ENCODE measurements at places on chromosomes 6 and 20.

GRCh38 chr6:88458662-88459061 lies 292.5 kb upstream of the CNR1 start:
- no peak for DNase-seq

DNA sequence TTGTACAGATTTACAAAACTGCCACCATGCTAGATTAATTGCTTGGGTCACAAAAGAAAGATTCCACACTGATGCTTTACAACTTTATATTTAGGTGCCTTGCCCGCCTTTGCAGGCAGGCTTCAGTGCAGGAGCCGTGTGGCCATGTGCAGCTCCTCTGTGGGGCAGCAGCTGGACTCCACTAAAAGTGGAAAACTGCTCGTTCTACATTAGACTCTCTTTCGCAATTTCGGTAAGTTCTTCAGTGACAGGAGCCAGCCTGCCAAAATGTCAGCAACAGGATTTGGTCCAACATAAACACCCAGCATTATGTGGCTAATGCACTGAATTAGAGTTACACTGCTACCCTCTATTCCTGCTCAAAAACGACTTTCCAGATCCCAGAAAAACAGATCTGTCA lies 174.4 kb upstream of the KCNK16 start:
- peak; percentile 41 for DNase-seq

DNA sequence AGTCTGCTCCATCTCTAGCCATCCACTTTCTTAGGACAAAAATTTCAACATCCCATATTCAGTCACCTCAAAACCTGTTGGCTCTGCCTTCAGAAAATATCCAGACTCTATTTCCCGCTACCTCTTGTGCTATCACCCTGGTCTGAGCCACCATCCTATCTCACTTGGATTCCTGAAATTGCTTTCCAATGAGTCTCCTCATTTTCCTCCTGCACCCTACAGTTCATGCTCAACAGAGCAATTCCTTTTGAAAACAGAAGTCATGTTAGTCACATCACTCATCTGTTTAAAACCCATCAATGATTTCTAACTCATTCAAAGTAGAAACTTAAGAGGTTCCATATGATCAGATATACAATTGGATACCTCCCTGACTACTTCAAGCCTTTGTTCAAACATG lies 229.9 kb downstream of the ADGRG6 start:
- no peak for DNase-seq

DNA sequence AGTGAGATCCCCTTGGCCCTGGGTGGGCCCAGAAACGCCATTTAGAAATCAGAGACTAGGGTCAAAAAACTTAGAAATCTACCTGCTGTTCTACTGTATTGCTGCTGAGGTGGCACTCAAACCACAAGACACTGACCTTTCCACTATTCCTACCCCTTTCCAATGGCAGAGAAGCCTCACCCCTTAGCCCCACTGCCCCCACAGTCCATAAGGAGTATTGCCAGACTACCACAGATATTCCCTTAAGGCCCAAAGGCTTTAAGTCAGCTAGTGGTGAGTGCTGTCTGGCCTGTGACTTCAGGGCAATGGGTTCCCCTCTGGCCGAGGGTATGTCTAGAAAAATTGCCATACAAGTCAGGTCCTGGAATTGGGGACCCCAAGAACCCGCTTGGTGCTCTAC lies 656.1 kb downstream of the COL12A1 start:
- no peak for DNase-seq

DNA sequence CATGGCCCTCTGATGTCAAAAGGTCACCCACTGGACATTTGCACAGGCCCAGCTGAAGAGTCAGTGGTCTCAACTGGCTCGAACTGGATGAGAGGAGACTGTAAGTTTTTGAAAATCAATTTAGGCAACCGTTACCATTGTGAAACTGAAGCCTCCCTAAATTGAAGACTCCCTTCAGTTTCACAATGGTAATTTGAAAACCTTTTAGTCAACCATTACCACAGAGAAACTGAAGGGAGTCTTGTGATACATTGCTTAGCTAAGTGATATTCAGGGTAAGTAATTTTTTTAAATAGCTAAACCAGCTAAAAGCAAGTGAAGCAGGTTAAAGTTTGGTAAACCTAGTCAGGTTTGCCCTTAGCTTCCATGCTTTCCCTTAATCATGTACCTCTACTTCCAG lies 197.3 kb upstream of the NT5E start:
- DNase-seq: no peak

DNA sequence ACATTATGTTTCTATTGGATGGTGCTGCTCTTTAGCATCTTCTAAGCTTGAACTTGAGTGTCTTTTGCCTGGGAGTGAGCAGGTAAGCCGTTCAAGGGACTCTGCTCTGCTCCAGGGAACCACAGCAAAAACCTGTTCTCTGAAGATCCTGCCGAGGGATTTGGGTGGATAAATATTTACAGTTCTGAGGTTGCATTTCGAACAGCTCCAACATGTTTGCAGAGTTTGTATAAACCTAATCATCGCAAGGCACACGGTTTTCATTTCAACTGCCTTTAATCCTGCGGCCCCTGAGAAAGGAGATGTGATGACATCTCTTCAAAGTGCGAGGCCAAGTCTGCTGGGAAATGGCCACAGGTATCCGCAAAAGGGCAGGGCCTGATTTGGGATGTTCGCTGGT lies 293.4 kb downstream of the TFAP2C start:
- DNase-seq: no peak

DNA sequence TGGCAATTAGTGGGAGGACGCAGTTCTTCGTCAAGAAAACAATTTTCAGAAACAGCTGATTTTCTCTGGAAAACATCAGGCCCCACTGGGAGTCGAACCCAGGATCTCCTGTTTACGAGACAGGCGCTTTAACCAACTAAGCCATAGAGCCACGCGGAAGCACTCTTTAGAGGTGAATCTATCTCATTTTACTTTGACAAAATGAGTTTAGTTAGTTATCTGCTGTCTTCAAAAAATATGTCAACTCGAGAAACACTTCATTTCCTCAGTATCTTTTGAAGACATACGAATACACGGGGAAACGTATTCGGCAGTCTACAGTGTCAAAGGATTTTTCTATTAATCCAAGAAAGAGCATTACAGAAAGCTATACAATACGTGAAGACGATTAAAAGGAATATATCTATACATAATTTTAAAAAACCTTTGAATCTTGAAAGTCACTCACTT lies 26.7 kb downstream of the GPX6 start:
- DNase-seq: peak; percentile 56

DNA sequence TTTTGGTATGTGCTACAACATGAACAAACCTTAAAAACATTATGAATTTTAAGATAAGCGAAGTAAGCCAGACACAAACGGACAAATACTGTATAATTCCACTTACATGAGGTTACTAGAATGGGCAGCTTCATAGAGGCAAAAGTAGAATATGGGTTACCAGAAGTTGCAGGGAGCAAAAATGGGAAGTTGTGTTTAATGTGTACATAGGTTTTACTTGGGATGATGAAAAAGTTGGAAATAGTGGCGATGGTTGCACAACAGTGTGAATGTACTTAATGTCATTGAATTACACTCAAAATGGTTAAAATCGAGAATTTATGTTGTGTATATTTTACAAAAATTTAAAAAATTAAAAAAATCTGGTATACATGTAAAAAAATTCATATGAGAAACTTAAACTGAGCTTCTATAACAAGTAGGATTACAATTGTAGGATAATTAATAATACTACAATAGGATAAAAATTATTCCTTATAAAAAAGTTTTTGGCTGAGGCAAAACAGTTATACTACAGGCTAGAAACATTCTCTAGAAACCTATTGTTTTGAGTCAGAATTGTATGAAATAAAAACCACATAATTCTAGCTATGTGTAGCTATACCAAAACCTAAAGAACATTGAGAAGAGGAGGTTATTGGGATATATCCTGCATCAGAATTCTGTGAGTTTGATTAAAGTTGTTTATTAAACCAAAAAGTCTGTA lies 24.8 kb upstream of the DYNLRB1 start:
- DNase-seq: no peak

GRCh38 chr20:57717797-57718196 lies 8.0 kb upstream of the PMEPA1 start:
- peak; percentile 52 for DNase-seq

GRCh38 chr20:4603724-4604123 lies 118.0 kb upstream of the PRND start:
- peak; percentile 33 for DNase-seq

DNA sequence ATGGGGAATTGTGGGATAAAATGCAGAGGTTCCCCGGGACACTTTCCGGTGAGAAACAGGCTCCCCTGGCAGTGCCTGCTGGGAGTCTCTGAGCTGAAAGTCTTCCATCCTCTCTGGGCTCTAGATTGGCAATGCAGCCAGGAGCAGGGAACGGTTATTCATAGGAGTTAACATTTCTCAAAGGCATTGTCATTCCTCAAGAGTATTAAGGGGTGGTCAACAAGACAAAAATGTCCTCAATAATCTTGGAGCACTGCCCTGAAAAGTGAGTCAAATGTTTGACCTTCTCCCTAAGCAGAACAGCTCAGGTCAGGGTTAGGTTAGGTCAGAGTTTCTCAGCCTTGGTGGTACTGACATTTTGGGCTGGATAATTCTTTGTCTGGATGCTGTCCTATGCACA lies 13.2 kb downstream of the BPIFB1 start:
- DNase-seq: peak; percentile 45

DNA sequence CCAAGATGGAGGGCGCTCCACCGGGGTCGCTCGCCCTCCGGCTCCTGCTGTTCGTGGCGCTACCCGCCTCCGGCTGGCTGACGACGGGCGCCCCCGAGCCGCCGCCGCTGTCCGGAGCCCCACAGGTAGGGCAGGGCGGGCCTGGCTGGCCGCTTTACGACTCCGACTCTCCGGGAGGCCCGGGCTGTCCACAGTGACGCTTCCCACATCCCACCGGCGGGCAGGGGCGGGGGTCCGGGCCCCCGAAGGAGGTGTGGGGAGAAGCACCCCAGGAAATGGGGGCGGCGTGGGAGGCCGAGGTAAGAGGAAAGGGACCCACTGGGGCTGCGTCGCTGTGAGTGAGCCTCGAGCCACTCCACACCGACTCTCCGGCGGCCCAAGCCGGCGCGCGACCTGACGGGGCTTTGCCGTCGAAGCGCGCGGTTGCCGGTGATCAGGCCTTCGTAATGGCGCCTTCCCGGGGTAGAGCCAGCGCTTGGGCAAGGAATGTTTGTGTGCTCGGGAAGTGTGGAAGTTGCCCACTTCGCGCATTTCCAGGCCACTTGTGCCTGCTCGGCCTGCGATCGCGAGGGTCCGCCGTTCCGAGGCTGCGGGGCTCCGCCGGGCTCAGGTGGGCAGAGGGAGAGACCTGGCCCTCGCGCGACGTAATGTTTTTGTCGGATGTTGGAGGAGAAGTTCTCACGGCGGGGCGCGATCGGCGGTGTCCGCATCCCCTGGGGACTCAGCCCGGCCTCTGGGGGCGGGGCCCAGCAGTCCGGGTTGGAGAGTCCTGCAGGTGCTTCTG lies 427 bp downstream of the GINM1 start:
- peak; percentile 50 for DNase-seq

DNA sequence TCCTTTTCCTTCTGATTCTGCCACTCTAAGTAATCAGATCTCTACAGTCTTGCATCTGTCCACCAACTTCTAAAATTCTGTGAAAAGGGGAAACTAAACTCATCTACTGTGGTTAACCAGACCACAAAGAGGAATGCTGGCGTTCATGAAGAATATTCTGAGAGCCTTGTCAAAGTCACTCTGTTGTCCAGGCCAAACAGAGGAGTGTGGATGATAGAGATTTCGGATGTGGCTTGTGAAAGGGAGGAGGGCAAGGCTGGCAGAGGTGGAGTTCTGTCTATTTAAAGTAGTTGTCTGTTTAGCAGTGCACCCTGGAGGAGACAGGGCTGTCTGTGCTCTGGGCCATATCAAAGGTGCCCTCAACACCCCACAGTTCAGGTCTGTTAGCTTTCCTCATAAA lies 33.9 kb downstream of the CCN2 start:
- no peak for DNase-seq

GRCh38 chr6:106745824-106746582 lies 116.6 kb downstream of the QRSL1 start:
- DNase-seq: no peak

DNA sequence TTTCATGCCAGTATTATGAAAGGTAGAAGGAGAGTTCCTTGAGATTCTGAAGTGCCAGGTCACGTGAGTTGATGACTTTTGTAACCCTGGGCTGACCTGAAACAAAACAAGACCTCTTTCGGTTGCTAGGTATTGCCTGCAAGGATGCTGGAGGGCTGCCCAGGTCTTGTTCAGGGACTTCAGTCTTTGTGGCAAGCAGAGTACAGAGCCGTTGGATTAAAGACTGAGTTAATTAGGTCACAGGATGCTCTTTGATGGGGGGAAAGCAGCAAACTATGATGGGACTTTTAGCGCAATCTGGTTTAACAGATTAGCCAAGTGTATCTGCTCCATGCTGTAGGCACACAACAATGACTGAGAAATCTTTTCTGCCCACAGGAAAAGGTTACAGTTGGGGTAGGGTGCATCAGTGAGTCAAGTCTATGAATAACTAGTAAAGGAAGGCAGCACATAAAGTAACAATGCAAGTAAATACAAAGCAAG lies 12.8 kb upstream of the ELOVL5 start:
- DNase-seq: no peak

GRCh38 chr6:88890860-88891845 lies 72.3 kb downstream of the RNGTT start:
- DNase-seq: no peak

DNA sequence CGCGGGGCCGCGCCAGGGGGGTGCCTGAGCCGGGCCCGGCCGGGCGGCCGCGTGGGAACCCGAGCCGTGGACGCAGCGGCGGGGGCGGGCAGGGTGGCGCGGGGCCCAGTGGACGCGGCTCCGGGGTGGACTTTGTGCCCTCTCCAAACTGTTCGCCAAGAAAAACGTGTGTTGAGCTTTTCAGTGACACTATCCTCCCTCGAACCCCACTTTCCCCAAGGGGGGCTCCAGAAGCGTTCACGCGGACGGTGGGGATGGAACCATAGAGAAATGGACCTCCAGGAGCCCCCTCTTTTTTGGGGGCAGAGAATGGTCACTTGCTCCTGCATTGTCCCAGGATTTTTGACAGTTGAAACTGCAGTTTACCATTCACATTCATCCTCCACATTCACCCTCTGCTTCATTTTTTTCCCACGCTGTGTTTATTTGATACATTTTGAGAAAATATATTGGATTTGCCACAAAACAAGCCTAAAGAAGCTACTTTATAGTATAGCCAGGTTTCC lies 2.9 kb upstream of the HIVEP1 start:
- DNase-seq: no peak

DNA sequence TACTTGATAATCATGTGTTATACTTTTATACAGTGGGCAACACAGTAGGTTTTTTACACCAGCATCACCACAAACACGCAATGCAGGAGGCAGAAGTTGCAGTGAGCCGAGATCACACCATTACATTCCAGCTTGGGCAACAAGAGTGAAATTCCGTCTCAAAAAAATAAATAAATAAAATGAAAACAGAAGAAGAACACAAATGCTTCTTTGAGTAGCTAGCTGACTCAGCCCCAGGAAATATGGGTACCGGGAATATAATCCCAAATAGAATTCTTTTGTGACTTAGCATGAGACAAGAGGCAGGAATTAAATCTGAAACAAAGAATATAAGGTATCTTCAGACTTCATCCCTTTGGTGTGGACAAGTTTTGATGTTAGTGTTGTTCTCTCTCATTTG lies 164.2 kb upstream of the ATXN1 start:
- DNase-seq: no peak

GRCh38 chr6:68059261-68059660 lies 575.8 kb upstream of the ADGRB3 start:
- DNase-seq: no peak

All from MG63 (cell line).